ENCODE measurements at places on chromosomes 11 and 22. TPM values are rescaled to one million over a fixed set of nuclear protein-coding genes. Genes with fewer than 3 reads are reported as not detected.

GRCh38 chr22:20418211-20418788 lies 19.3 kb downstream of the SCARF2 start:
- H3K36me3 ChIP-seq: no peaks in the 10 kb centered on the region
- peak; percentile 88 for DNase-seq
- H3K27ac ChIP-seq: peak overlapping the region; percentile 24

GRCh38 chr11:64568584-64569140 lies 22.4 kb upstream of the SLC22A12 start:
- H3K4me1 ChIP-seq: peaks cover 24% of the 10 kb centered on the region
- no peak for DNase-seq
- H3K36me3 ChIP-seq: no peaks in the 10 kb centered on the region
- no peak overlapping the region for H3K4me3 ChIP-seq
- no peak overlapping the region for H3K27ac ChIP-seq

DNA sequence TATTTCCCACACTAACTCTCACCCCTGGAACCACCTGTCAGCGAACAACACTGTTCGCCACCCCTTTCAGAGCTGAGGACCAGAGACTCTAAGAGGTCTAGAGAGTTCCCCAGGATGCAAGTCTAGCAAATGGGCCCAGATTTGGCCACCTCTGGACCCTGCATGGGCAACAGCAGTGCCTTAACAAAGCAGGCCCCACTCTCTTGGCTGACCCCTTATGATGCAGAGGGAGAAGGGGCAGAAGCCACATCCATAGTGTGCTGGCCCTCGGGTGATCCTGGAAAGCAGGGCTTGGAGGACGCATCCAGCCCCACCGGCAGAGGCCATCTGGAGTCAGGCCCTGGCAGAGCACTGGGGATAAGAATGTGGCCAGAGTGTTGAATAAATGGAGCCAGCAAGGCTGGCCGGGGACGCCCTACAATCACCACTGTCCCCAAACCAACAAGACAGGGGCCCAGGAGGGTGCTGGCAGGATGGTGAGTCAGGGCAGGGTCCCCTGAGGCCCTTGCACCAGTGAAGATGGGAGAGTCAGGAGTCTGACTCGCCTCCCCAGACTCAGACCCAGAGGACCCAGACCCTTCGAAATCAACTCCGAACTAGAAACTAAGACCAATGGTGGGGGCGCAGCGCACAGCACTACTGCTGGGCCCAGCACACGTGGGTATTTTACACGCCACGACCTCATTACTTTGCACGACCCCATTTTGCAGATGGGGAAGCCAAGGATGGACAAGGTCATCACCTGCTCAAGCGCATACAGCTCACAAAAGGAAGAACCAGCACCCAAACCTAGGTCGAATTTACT lies 6.5 kb downstream of the CSNK1E start:
- peak overlapping the region; percentile 50 for H3K27ac ChIP-seq
- no peak for DNase-seq
- no peaks in the 10 kb centered on the region for H3K27me3 ChIP-seq
- H3K4me3 ChIP-seq: no peak overlapping the region
- no peaks in the 10 kb centered on the region for H3K36me3 ChIP-seq

DNA sequence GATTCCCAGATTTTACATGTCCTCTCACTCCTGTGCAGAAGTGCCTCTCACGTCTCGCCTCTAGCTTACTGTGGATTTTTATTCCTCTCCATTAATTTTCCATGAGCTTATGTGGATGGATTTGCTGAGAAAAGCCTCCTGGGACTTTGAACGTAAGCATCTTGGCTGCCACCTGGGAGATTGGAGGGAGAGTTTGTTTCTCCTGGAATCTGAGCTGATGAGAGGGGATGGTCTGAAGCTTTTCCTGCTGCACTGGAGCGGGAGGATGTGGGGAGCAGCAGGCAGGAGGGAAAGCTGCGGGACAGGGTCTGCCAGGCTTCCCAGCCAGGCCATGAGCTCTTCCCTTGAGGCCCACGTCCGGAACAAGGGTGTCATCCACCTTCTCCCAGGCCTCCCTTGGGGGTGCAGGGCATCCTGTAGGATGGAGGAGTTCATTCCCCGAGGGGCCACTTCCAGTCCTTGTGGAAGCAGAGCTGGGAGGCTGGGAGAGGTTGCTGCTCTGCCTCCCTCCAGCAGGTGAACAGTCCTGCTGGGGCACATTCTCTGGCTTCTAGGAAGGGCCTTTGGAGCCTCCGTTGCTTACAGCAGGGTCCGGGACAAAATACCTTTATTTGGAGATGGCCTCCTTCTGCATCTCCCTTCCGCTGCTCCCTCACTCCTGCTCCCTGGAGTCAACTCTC lies 3.6 kb upstream of the SHANK2 start:
- no peak for DNase-seq
- H3K36me3 ChIP-seq: no peaks in the 10 kb centered on the region
- H3K4me3 ChIP-seq: no peak overlapping the region
- H3K27me3 ChIP-seq: no peaks in the 10 kb centered on the region
- peaks cover 2% of the 10 kb centered on the region for H3K4me1 ChIP-seq

GRCh38 chr11:8911029-8911823 lies at the start of gene AKIP1:
Gene AKIP1 (plus strand): TSS chr11:8911189. CDS start chr11:8911450, 261 bp downstream.
- peak within 1 kb of the TSS; percentile 94 for H3K4me3 ChIP-seq
- peak; percentile 96 for DNase-seq
- H3K27ac ChIP-seq: peak within 1 kb of the TSS; percentile 95
- peaks cover 22% of the 10 kb centered on the region for H3K4me1 ChIP-seq

GRCh38 chr11:29249713-29250112 lies 767.1 kb downstream of the KCNA4 start:
- no peak for DNase-seq
- H3K27ac ChIP-seq: no peak overlapping the region
- no peak overlapping the region for H3K4me3 ChIP-seq
- no peaks in the 10 kb centered on the region for H3K4me1 ChIP-seq
- H3K36me3 ChIP-seq: no peaks in the 10 kb centered on the region

GRCh38 chr11:14954581-14954980 lies 17.6 kb downstream of the CALCA start:
- no peaks in the 10 kb centered on the region for H3K27me3 ChIP-seq
- no peak overlapping the region for H3K4me3 ChIP-seq
- no peaks in the 10 kb centered on the region for H3K36me3 ChIP-seq
- H3K4me1 ChIP-seq: no peaks in the 10 kb centered on the region
- DNase-seq: no peak
- no peak overlapping the region for H3K27ac ChIP-seq

DNA sequence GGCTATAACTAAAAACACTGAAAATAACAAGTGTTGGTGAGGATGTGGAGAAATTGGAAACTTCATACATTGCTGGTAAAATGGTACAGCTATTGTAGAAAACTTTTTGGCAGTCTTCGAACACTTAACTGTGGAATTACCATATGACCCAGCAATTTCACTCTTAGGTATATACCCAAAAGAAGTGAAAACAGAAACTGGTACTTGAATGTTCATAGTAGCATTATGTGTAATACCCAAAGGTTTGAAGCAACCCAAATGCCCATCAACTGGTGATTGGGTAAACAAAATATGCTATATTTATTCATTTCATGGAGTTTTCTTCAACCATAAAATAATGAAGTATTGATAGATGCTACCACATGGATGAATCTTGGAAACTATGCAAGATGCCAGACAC lies 40.8 kb upstream of the FTH1 start:
- no peak for DNase-seq
- H3K36me3 ChIP-seq: no peaks in the 10 kb centered on the region
- no peak overlapping the region for H3K4me3 ChIP-seq
- H3K27me3 ChIP-seq: no peaks in the 10 kb centered on the region
- H3K27ac ChIP-seq: no peak overlapping the region

GRCh38 chr11:22192642-22193347 lies at the start of gene ANO5:
Gene ANO5 (plus strand): TSS chr11:22193085. CDS start chr11:22193493, 408 bp downstream.
- no peaks in the 10 kb centered on the region for H3K27me3 ChIP-seq
- no peaks in the 10 kb centered on the region for H3K4me1 ChIP-seq
- peak; percentile 74 for DNase-seq
- H3K27ac ChIP-seq: peak within 1 kb of the TSS; percentile 49
- H3K4me3 ChIP-seq: peak within 1 kb of the TSS; percentile 65

GRCh38 chr11:59009661-59010060 lies 70.4 kb downstream of the GLYATL1 start:
- no peaks in the 10 kb centered on the region for H3K27me3 ChIP-seq
- H3K4me1 ChIP-seq: no peaks in the 10 kb centered on the region
- no peak overlapping the region for H3K27ac ChIP-seq
- H3K36me3 ChIP-seq: no peaks in the 10 kb centered on the region
- no peak for DNase-seq

GRCh38 chr22:44574057-44574639 lies 76.1 kb upstream of the RTL6 start:
- no peaks in the 10 kb centered on the region for H3K36me3 ChIP-seq
- no peak overlapping the region for H3K27ac ChIP-seq
- DNase-seq: peak; percentile 63
- no peaks in the 10 kb centered on the region for H3K27me3 ChIP-seq
- H3K4me3 ChIP-seq: no peak overlapping the region
- H3K4me1 ChIP-seq: peaks cover 4% of the 10 kb centered on the region

DNA sequence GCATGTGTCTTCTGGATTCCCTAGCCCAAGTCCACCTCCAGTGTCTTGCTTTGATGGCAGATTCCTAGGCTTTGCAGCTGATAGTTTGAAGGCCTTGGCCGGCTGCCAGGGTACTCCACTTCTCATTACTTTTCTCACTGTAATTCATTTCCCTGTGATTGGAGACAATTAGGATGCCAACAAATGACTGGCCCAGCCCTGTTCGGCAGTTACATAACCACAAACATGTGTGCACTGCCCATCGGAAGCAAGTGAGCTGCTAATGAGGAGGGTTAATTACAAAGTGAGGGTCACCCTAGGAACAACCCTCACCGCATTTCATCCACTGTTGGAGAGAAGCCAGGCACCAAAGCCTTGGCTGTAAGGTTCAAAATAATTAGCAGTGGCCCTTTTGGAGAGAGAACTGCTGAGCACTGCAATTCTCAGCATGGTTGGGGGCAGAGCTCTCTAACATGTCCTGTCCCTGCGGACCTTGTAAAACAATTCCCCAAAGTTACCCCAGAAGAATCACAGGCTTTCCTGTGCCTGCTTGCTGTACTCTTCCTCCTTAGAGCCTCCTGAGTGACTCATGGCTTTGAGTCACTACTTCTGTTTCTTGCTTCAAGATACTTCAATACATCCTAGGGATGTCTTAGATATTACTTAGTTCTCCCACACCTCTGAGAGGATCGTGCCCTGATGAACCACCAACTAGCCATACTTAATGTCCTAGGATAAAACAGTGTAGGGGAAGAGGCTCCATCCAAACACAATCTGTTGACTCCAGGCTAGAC lies 109.7 kb upstream of the GALNT18 start:
- no peaks in the 10 kb centered on the region for H3K27me3 ChIP-seq
- H3K4me3 ChIP-seq: no peak overlapping the region
- no peaks in the 10 kb centered on the region for H3K4me1 ChIP-seq

PRG3 gene
- not detected for polyA plus RNA-seq

RIC3 gene
- polyA plus RNA-seq: 18.7 TPM

GRK2 gene
- polyA plus RNA-seq: 45.6 TPM

MAML2 gene
- 5.1 TPM for polyA plus RNA-seq

GLYATL1 gene
- polyA plus RNA-seq: 0.40 TPM

SLC25A1 gene
- polyA plus RNA-seq: 56.0 TPM

CRYAB gene
- polyA plus RNA-seq: 116 TPM

DDI1 gene
- 49.4 TPM for polyA plus RNA-seq

ZP1 gene
- 11.2 TPM for polyA plus RNA-seq
